ENCODE measurements at places on chromosomes 16 and 17. TPM values are rescaled to one million over a fixed set of nuclear protein-coding genes. Genes with fewer than 3 reads are reported as not detected.

Gene DNAH9
- 6.2 TPM for total RNA-seq

Gene BEAN1
- total RNA-seq, result 1.1 TPM

Gene CDH1
- 190 TPM for total RNA-seq

Gene TEFM
- 19.4 TPM for total RNA-seq

Gene MATCAP1
- total RNA-seq, result 77.8 TPM

Gene ITGAE
- total RNA-seq, result 28.8 TPM

Gene PMP22
- total RNA-seq, result 16.2 TPM

Gene USP43
- total RNA-seq, result 6.6 TPM

Gene FBXO39
- total RNA-seq, result 0.26 TPM
